ENCODE measurements at places on chromosomes 7 and 10.

DNA sequence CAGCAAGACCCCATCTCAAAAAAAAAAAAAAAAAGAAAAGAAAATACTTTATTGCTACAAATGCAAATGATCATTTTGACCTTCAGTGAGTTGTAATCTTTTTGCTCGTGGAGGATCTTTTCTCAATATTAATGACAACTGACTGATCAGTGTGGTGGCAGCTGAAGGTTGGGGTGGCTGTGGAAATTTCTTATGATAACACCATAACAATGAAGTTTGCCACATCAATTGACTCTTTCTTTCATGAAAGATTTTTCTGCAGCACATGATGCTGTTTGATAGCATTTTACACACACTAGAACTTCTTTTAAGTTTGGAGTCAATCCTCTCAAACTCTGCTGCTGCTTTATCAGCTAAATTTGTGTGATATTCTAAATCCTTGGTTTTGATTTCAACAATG lies 12.4 kb upstream of the CCDC7 start:
- DNase-seq: no peak

GRCh38 chr7:128281605-128282380 lies 40.7 kb downstream of the LEP start:
- DNase-seq: no peak

- DNase-seq: no peak
Measured at GRCh38 chr7:13976594-13976993, 12.9 kb downstream of the ETV1 start.

DNA sequence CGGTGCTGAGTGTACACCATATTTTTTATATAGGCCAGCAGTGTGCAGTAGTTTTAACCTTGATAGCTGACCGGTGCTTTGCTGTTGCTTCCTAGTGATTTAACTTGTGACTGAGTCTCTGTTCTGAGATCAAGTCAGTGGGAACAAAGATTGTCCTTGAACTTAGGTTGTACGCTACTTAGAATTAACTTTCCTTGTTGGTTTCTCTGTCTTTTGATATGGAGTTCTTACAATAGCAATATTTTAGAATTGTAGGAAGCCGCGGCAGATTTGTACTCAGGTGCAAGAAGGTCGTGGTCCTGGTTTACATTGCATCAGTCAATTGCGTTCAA lies 1.3 kb downstream of the DDX21 start:
- no peak for DNase-seq

GRCh38 chr7:139153832-139154231 lies 44.3 kb upstream of the ZC3HAV1 start:
- DNase-seq: no peak

DNA sequence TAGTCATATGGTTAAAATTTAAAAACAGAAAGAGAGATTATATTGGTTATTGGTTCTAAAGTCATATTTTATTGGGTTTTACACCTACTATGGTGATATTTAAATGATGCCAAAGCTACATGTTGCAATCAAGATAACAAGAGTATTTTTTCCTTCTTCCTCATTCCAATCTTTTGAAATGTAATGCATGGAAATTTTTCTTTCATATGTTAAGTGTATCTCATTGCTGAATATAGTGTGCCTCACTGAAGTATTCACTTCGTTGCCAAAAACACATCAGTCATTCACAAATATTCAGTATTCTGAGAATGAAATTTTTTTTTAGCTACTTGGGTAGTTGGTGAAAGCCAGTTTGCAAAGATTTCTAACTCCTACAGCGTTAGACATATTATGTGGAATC lies 19.5 kb downstream of the HDAC9 start:
- no peak for DNase-seq

All from NCI-H2171 (cell line).